ENCODE measurements at places on chromosomes 11 and 22.
A peak's percentile ranks its signal among the peaks of the same experiment; 100 is the strongest.

DNA sequence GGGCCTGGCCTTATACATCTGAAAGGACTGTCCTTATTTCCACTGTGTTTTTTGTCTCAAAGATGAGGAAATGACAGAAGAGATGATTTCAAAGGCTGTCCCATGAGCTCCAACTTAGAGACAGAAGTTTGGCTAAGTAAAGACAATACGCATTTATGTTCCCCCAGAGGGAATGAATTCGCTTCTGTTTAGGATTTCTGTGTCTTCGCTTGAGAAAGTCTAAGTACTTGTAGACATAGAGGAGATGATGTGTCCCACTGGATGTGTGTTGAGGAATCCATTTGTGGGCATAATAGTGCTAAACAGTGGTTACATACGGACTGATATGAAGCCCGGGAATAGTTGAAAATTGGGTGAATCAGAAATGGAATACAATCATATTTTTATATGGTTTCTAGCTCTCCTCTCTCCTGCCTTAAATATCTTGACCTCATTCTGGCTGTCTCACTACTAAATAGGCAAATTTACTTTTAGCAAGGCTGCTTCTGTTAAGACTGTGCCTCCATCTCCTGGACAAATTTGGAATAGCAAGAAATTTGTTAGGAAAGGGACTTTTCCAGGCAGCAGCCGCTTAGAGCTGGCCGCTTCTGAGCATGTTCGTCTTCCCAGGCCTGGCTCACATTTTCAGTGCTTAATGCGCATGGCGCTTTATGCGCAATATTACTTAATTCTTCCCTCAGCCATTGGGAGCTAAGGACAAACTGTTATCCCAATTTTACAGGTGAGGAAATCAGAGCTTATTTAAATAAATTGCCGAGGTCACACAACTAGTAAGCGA is 1.9 kb upstream of the PEX26 start:
- DNase-seq = peak; percentile 76

GRCh38 chr22:36606114-36606513 is 77.1 kb upstream of the EIF3D start:
- no peak for DNase-seq

DNA sequence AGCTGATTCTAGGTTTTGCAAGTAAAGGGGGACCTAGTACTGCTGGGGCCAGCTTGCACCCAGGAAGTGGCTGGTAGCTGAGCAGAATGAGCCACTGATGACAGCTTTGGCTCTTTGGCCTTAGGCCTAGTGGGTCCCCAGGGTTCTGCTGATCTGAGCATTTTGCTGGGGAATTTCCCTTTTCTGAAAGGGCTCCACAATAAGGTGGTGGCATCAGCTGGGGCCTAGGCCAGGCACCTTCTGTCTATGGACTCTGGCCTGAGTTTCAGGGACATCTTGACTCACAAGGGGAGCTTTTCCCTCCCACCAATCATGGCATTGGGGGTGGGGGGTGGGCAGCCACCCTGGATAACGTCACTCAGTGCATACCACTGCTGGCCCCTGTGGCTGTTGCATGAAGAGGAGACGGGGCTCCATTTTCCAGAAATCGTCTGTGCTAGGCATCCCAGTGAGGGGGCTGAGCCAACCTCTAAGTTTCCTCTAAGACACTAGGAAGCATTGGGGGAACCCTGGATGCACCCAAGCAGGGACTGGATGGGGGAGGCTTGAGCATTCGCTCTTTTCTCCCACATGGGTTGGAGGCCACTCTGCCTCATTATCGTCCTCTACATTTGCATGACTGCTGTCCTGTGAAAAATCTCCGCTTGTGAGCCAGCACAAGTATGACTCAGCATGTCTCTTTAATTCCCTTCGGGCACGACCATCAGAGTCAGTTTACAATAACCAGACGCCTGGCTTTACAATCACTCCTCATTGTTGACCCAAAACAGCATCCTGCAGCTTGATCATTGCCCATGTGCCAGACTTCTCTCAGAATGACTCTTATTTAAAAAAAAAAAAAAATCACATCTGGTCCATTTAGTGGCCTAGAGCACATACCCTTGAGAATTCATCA is 145.0 kb upstream of the THY1 start:
- peak; percentile 53 for DNase-seq

DNA sequence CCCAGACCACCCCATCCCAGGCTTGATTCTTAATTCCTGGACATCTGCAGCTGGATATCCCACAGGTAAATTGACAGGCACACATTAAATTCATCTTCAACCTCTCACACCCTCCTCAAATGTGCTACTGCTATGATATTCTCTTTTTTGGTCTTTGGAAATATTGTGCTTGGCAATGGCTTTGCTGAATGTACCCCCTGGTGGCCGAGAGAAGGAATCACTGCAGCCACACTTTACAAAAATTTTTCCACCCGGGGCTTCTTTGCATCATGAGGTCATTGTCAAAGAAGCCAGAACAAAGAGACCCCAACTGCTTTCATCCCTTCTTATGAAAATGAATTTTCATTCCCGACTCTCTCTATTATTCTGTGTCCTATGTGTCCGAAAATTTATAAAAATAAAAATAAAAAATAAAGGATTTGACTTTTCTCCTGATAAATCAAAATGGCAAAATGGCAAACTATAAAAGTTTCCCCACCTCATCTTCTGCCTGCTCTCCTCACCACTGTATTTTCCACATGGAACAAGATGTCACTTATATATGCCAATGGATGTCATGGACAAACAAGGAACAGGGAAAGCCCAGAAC is 15.0 kb upstream of the CYB5R2 start:
- peak; percentile 16 for DNase-seq

DNA sequence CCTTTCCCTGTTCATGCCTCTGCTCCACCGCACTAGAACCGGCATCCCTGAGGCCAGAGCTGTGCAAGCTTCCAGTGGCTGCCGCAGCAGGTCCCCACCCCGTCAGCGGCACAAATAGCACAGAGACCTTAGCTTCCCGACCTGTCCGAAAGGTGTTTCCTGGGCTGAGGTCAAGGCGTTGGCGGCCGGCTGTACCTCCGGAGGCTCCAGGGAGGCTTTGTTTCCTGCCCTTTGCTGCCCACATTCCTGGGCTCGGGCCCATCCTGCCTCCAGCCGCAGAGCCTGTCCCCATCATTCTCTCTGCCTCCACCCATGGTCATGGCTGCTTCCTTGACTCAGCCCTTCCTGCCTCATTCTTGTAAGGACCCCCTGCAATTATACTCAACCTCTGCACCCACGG is 31.2 kb downstream of the ARHGAP8 start:
- no peak for DNase-seq

DNA sequence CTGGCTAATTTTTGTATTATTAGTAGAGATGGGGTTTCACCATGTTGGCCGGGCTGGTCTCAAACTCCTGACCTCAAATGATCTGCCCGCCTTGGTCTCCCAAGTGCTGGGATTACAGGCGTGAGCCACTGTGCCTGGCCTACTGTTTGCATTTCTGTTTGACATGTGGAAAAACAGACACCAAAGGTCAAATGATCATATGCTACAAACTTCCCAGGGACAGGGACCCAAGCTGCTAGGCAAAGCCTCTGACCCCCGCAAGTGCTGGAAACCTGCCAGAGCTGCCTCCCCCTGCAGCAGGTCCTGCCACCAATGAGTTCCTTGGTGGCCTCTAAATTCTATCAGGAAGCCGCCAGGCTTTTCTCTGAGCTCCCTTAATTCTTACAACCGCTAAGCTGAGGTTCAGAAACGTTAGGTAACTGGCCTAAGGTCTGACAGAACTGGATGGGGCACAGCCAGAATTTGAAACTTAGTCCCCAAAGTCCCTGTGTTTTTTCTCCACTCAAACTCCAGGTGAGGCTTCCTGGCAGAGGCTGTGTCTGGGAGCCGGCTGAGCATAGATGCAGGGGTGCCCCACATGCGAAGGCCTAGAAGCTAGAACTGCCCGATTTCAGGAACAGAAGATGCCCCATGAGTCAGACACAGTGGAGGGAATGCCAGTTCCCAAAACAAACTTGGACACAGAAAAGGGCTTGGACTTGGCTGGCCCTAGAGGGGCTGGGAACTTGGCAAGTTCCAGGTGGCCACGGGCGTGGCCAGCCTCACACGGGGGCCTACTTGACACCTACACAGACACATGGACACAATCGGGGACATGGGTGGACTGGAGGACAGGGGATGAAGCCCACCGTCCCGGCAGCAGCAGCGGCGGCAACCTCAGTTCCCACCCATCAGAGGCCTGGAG is 7.4 kb downstream of the CSNK1E start:
- DNase-seq = no peak

DNA sequence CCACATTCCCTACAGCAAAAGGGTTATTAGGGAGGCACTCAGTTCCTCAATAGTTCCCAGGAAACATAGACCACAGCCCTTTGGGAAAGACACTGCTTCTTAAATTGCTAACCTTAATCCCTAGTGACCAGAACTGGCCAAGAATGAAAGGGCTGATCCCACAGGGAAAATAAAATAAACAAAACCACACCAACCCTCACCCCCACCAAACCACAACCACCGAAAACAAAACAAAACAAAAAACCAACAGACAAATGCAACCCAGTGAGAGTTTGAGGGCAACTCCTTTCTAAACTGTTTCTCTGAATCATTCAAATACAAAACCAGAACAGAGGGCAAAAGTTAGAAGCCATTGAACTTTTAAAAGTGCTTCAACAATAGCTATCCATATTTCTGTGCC is 57.2 kb downstream of the NAV2 start:
- DNase-seq = no peak

DNA sequence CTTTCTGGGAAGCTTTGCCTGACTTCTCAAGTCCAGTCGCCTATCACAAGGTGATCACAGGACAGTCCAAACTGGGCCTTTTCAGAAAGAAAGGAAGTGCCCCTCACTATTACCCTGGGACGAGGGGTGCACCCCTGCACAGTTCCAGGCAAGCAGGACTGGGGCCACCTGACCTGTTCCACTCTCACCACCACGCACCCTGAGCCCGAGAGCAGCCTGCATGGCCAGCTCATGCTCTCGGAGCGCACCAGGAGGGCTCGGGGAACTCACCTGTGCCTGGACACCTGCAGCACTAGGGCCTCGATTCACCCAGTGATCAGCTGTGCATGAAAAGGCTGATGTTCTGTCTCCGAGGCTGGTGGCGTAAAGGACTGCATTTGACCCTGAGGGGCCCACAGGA is 12.8 kb upstream of the FGF4 start:
- DNase-seq = no peak

GRCh38 chr22:46747646-46748045 is 9.6 kb upstream of the CERK start:
- no peak for DNase-seq

- no peak for DNase-seq
These were observed 301.8 kb upstream of the SORL1-AS1 start for GRCh38 chr11:121754598-121754997.

DNA sequence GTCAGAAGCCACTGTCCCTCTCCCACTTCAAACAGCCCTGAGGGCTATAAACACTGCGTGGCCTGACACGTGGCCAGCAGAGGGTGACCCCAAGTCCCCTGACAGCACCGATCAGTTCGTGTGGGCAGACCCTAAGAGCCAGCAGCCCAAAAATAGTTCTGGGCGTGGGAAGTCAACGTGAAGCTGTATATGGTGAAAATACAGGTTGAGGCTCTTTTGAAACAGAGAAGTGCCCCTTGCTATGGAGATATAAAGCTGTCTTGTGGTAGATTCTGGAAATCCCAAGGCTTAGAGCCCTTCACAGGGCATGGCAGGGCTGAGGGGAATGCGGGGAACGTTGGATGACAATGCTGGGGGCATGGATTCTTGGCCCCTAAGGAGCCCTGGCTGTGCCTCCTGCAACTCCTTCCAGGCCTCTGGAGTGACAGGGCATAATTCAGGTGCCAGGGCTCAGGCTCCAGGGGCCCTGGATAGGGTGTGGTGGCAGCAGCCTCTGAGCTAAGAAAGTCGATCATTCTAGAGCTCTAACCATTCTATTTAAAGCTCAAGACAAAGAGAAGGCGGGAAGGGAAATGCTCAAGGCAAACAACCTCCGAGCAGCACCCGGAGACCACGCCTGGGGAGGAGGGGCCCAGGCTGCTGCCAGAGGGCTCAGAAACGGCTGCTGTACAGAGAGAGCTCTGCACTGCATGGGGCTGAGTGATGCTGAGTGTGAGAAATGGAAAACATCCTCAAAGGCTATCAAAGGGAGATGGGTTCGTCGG is 60.4 kb upstream of the CD5 start:
- DNase-seq = peak; percentile 99

DNA sequence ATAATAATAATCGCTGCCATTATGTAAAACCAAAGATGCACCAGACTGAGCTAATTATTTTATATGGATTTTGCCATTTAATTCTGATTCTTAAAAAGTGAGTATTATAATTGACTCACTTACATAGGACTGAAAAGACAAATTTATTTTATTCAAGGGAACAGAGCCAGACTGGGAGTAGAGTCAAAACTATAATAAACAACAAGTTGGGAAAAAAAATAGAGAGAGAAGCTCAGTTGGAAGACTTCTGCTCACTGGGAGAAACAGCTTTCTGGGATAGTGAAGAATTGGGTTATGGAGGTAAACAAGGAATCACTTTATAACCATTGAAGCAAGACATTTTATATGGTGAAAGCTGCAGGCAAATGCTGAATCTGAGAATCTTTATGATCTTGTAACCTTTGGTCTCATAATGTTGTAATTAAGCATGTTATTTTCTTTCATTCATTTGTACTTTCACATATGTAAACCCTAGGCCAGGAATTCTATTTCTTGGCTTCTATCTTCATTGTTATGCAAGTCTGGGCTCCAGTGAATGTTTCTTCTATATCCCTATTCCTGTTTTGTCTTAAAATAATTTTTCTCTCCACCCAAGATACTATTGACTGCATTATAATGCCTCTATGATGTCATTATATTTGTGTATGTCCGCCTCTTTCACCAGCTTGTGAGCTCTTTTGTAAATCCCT is 725.3 kb upstream of the CCDC179 start:
- DNase-seq = no peak

DNA sequence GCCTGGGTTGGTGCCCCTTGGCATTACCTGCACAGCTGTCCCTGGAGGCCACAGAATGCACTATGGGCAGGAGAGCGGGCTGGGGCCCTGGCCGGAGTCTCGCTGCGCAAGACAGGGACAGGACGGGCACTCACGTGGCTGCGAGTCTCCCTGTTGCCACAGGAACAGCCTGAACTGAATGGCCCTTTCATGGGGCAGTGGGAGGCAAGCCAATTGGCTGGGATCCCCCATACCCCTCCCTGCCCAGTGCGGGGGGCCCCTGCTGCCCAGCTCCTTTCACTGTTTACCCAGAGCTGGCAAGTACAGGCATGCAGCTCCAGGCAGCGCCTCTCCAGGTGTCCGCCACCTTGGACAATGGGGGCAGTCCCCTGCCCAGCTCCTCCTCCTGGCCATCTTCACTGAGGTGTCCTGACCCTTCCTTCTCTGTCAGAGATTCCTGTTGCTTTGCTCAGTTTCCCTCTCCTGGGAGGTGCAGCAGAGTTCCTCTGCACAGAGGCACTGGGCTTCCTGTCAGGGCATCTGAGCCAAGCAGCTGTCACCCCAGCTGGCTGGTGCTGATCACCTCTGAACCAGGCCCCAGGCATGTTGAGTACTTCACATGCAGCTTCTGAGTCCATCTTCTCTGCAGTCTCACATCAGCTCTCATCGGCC is 5.2 kb downstream of the USP2 start:
- DNase-seq = no peak

DNA sequence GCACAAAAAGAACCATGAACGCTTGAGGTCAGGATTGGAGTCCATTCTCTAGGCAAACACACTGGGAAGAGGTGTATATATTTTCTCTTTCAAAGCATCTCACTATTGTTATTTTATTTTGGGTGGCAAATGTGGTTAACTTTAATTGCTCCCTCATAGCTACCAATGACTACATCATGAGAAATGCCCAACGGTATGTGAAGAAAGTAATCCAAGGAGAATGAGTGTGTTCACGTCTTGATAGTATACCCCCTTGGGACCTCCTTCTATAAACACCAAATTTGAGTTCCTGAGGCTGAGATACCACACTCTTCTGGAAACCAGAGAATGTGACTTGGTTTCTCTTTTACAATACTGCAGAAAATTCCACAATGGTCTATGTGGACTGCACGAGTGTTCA is 15.8 kb downstream of the OR8D1 start:
- no peak for DNase-seq
